Activated CD4-positive, alpha-beta T cell treated with anti-CD3 and anti-CD28 coated beads, Interleukin-2, amount 50 U/mL, for 16 hours (primary cell): ENCODE measurements at places on chromosomes 5 and 9.

DNA sequence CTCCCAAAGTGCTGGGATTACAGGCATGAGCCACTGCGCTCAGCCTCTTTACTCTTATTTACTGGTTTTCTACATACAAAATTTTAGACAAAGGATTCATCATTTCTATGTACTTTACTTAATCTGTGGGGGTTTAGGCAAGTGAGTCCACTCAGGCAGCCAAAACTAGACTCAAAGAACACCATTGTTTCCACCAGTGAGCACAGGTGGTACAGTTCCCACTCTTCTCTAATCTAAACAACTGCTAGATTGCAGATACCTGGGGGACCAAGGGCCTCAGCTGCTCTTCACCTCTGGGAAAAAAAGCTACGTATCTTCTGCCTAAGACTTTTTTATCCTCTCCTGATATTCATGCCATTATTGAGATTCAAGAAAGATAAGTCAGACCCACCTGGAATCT, 260.1 kb downstream of the EBF1 start:
- DNase-seq: no peak

GRCh38 chr5:155912291-155912690, 414.7 kb upstream of the SGCD start:
- no peak for DNase-seq

- DNase-seq: no peak
These were observed 30.4 kb downstream of the NR3C1 start for GRCh38 chr5:143373076-143373475.

- no peak for DNase-seq
These were observed 21.8 kb upstream of the CPEB4 start for GRCh38 chr5:173866243-173866857.

DNA sequence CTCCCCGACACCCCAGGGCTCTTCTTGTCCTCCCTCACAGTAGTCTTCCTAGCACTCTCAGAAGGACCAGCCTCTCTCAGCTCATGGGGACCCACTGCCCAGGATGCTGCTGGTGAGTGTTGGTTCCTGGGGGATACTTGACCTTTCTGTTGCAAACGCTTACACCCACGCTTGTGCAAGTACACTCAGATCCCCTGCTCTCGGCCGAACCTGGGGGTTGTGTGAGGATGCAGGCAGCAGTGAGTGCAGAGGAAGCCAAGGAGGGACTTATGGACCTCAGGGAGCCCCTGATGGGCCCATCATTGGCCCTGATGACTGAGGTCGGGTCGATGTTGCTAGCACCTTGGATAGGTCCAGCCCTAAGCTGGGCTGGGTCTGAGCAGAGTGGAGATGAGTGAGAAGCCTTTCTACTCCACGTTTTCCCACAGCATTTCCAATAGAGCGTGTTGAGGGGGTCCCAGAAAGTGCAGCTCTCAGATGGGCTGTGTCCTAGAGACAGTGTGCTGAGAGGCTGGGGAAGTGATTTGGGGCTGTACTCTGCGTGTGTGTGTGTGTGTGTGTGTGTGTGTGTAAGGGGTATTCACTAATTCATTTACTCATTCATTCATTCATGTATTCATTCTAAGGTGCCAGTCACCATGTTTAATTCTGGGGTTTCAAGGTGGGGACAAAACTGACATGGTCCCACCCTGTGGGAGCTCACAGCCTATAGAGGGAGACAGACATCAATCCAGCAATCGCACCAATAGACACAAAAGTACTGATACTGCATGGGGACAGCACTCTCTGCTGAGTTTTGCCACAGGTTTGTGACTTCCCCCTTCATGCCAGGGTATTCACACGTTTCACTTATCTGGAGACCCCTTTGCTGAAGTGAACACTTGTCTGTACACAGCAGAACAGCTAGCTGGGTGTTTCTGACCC, 25.2 kb upstream of the PITX1 start:
- no peak for DNase-seq

DNA sequence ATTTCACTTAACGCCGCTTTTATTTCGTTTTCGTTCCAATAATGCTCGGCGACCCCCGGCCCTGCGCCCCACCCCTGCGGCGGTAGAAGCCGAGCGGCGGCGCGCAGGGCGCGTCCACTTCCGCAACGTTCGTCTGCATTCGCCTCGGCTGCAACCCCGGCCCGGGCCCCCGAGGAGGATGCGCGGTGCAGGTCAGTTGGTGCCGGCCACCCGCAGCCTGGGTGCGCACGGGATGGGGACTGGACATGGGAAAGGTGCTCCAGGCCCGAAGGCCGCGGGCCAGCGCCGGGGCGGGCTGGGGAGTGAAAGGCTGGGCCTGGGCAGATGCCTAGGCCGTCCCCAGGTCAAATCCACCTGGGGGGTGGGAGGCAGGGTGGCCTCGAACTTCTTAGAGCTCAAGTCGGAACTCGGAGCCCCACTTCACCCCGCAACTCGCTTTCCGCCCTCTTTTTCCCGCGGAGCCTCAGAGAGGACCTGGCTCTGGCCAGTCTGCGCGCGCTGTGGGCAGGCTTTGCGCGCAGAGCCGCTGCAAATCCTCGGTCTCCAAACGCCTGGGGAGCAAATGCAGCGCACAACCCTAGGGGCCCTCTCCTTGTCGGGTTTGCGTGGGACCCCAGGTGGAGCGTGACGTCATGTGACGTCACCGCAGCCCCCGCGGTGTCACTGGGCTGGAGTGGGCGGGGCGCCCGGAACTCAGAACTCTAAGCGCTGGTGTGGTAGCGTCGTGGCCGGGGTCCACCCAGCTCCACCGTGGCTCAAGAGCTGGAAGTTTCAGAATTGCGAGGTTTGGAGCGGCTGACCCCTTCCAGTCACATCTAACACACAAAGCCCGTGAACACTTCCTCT, 3.3 kb downstream of the TLX3 start:
- DNase-seq: no peak
